ENCODE measurements at places on chromosomes 3 and 15. TPM values are rescaled to one million over a fixed set of nuclear protein-coding genes. Genes with fewer than 3 reads are reported as not detected.
A peak's percentile ranks its signal among the peaks of the same experiment; 100 is the strongest.

DNA sequence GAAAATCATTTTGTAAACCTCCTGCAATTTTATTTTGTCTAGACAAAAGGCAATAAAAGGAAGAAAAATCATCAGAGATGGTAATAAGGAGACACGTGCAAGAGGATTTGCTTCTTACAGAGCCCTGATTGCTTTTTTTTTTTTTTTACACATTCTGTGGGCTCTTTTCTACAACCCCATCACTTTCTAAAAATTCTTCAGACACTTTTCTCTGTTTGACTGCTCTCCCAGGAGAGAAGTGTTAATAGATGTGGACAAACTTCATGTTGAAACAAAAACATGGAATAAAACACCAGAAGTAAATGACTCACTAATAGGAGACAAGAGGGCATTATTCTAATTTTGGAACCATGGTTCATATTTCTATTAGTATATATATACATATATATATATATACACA lies 114.4 kb upstream of the TPRG1 start:
- DNase-seq: no peak
- H3K4me1 ChIP-seq: no peaks in the 10 kb centered on the region
- no peak overlapping the region for H3K27ac ChIP-seq
- H3K4me3 ChIP-seq: no peak overlapping the region

- DNase-seq: peak; percentile 66
- H3K36me3 ChIP-seq: no peaks in the 10 kb centered on the region
- H3K27me3 ChIP-seq: no peaks in the 10 kb centered on the region
- H3K4me1 ChIP-seq: peaks cover 26% of the 10 kb centered on the region
- peak overlapping the region; percentile 87 for H3K4me3 ChIP-seq
Observed at GRCh38 chr3:171458071-171458863, 1.9 kb downstream of the TNIK start.

DNA sequence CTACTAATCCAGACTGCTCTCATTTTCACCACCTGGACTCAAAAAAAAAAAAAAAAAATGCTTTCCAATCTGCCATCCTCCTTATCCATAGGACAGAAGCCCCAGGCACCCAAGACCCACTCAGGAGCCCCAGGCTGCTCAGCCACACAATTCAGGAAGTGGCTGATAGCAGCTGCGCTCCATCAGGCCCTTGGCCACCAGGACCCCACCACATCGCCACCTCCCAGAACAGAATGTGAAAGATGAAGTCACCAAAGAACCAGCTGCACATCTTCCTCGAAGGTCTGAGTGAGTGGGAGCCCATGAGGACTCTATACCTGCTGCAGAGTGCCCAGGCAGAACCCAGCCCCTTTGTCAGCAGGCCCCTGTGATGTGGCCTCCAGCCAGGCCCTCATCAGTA lies 19.5 kb downstream of the POC1A start:
- no peak overlapping the region for H3K4me3 ChIP-seq
- H3K4me1 ChIP-seq: no peaks in the 10 kb centered on the region
- H3K36me3 ChIP-seq: peaks cover 24% of the 10 kb centered on the region
- no peak overlapping the region for H3K27ac ChIP-seq

DNA sequence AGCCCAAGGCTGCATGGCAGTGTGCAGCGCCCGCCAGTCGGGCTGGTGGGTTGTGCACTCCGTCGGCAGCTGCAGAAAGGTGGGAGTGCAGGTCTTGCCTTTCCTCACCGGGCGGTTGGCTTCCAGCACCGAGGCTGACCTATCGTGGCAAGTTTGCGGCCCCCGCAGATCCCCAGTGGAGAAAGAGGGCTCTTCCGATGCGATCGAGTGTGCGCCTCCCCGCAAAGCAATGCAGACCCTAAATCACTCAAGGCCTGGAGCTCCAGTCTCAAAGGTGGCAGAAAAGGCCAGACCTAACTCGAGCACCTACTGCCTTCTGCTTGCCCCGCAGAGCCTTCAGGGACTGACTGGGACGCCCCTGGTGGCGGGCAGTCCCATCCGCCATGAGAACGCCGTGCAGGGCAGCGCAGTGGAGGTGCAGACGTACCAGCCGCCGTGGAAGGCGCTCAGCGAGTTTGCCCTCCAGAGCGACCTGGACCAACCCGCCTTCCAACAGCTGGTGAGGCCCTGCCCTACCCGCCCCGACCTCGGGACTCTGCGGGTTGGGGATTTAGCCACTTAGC lies 4.3 kb downstream of the ISL2 start:
- no peak for DNase-seq
- H3K4me1 ChIP-seq: peaks cover 62% of the 10 kb centered on the region
- H3K36me3 ChIP-seq: peaks cover under 1% of the 10 kb centered on the region

DNA sequence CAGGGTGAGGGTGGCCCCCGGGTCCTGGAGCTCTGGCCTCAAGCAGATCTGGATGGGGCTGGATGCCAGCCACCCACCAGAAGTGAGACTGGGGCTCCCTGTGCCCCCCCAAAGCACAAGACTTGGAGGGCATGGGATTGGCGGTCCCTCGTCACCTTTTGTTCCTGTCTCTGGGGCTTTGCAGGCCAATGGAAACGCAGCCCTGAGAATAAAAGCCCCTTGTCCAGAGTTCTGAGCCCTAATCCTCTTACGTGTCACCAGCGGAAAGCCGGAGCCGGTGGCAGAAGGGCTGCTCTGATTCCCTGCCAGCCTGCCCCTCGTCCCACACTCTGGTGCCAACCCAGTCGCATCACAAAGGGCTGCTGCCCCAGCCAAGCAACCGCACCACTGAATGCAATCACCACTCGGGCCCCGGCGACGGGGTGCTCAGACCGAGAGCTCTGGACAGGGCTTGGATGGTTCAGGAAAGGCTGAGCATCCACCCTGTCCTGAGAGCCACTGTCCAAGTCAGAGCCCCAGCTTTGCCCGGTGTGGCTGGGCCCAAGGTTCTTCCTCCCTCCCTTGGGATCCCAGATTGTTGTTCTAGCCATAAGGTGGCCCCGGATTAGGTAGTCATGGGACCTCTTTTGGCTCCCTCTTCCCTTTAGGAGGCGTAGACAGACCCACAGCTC lies 22.8 kb upstream of the ELP6 start:
- peaks cover 29% of the 10 kb centered on the region for H3K4me1 ChIP-seq
- peak; percentile 72 for DNase-seq
- no peak overlapping the region for H3K4me3 ChIP-seq
- H3K27ac ChIP-seq: peak overlapping the region; percentile 90
- H3K36me3 ChIP-seq: no peaks in the 10 kb centered on the region

GRCh38 chr15:72685925-72686794 lies at the start of the genes BBS4 and HIGD2B:
BBS4 (plus strand) TSS chr15:72686207; CDS start chr15:72686228, 21 bp downstream.
HIGD2B (minus strand) TSS chr15:72686182; CDS start chr15:72676374, 9,808 bp downstream.
- peak within 1 kb of the TSS; percentile 65 for H3K4me3 ChIP-seq
- no peaks in the 10 kb centered on the region for H3K27me3 ChIP-seq
- peak within 1 kb of the TSS; percentile 87 for H3K27ac ChIP-seq
- H3K36me3 ChIP-seq: no peaks in the 10 kb centered on the region

DNA sequence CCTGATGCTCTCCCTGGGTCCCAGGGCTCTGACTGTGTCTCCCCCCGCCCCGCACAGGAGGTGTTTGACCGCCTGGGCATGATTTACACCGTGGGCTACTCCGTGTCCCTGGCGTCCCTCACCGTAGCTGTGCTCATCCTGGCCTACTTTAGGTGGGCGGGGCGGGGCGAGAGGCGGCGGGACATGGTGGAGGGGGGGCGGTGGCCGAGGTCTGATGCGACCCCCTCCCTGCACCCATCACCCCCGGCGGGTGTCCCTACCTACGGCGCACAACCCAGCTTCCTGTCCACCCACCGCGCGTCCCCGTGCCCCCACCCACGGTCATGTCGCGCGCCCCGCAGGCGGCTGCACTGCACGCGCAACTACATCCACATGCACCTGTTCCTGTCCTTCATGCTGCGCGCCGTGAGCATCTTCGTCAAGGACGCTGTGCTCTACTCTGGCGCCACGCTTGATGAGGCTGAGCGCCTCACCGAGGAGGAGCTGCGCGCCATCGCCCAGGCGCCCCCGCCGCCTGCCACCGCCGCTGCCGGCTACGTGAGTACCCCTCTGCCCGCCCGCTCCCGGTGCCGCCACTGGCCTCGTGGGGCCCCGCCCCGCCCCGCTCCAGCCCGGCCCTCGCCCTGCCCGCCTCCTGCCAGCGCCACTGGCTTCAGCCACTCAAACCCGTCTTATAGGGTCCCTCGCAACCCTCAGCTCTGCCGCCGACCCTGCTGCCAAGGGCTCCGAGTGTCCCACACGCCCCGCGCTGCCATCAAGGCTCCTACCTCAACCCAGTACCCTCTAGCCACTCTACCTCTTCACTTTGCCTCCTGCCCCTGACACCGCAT lies 21.0 kb downstream of the PTH1R start:
- no peak for DNase-seq
- no peak overlapping the region for H3K27ac ChIP-seq
- peaks cover 10% of the 10 kb centered on the region for H3K36me3 ChIP-seq
- peaks cover 21% of the 10 kb centered on the region for H3K4me1 ChIP-seq

- H3K36me3 ChIP-seq: no peaks in the 10 kb centered on the region
- no peak overlapping the region for H3K27ac ChIP-seq
- no peak for DNase-seq
- no peak overlapping the region for H3K4me3 ChIP-seq
- H3K4me1 ChIP-seq: peaks cover 25% of the 10 kb centered on the region
Observed at GRCh38 chr15:77096541-77096940, 25.6 kb upstream of the TSPAN3 start.

- peaks cover 9% of the 10 kb centered on the region for H3K4me1 ChIP-seq
- DNase-seq: no peak
- no peaks in the 10 kb centered on the region for H3K27me3 ChIP-seq
- H3K36me3 ChIP-seq: peaks cover 2% of the 10 kb centered on the region
- no peak overlapping the region for H3K4me3 ChIP-seq
- no peak overlapping the region for H3K27ac ChIP-seq
Observed at GRCh38 chr15:80755885-80756284, 23.3 kb upstream of the CEMIP start.

- H3K4me3 ChIP-seq: no peak overlapping the region
- peaks cover 13% of the 10 kb centered on the region for H3K4me1 ChIP-seq
- H3K27ac ChIP-seq: no peak overlapping the region
- peak; percentile 52 for DNase-seq
- no peaks in the 10 kb centered on the region for H3K36me3 ChIP-seq
Observed at GRCh38 chr3:71926262-71926600, 141.3 kb upstream of the PROK2 start.

DNA sequence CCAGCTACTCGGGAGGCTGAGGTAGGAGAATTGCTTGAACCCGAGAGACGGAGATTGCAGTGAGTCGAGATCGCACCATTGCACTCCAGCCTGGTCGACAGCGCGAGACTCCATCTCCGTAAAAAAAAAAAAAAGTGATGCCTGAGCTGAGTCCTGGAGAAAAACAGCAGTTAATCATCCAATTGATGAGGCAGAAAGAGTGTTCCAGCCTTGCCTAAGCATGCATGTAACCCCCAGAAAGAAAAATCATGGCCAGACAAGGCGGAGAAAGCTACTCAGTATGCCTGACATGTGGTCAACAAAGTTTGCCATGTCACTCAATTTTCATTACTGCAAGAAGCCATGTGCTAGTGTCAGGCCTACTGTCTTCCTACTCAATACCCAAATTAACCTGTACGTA lies 593.1 kb upstream of the MDFIC2 start:
- H3K4me1 ChIP-seq: no peaks in the 10 kb centered on the region
- H3K36me3 ChIP-seq: no peaks in the 10 kb centered on the region
- H3K4me3 ChIP-seq: no peak overlapping the region
- H3K27me3 ChIP-seq: no peaks in the 10 kb centered on the region

- peak overlapping the region; percentile 43 for H3K27ac ChIP-seq
- no peak overlapping the region for H3K4me3 ChIP-seq
- DNase-seq: peak; percentile 29
- H3K27me3 ChIP-seq: no peaks in the 10 kb centered on the region
- peaks cover 28% of the 10 kb centered on the region for H3K36me3 ChIP-seq
Observed at GRCh38 chr3:197836244-197836643, 45.2 kb downstream of the LRCH3 start.

KLHL40 gene
- not detected for total RNA-seq

ASTE1 gene
- total RNA-seq: 9.7 TPM

GP5 gene
- 0.33 TPM for total RNA-seq

ISLR gene
- 80.7 TPM for total RNA-seq
